ENCODE measurements at places on chromosomes 1 and 21.

DNA sequence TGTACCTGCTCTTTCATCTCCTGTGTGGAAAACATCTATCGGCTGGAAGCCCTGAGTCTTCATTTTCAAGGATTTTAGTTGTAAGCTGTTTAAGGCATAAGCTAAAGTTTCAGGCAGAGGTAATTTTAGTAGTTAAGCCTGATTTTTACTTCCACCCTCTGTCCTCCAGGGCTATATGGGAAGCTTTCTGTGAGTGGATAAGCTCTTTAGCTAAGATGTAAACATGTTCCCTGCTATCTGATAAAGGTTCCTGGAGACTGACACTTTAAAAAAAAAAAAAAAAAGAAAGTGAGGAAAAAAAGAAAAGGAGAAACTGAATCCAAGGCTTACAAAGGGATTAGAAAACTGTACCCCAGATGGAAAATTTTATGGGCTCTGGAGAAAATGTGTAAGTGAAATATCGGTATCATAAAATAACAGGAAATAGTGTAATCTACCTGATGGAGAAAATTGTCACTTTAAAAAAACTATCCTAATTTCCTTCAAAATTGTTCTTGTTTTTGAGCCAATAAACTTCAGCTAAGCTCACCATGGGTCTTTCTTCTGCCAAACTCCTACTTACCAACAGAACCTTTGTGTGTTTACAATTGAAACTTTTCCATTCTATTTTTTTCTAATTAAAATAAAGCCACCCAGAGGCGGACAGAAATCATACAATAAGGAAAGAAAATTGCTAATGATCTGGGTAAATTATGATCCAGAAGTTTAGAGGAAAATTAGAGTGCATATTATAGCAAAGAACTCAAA, 180.5 kb downstream of the TGFB2 start:
- DNase-seq = no peak

GRCh38 chr1:36162680-36163239, 6.8 kb downstream of the MAP7D1 start:
- no peak for DNase-seq

GRCh38 chr21:35792569-35793305, 267.6 kb downstream of the SETD4 start:
- no peak for DNase-seq

DNA sequence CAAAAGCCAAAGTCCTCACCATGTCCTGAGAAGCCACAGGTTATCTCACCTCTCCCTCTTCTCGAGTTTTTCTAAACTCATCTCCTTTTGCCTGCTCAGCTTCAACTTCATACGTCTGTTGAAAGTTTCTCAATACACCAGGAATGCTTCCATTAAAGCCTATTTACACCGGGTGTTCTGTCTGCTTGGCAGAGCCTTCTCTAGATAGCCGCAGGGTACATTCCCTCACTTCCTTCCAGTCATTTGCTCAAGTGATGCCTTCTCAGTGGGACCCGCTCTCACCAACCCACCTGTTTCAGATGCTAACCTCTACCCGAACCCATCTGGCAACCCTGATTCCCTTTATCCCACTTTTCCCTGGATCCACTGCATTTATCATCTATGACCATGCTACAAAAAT, 257.0 kb upstream of the ADGRL2 start:
- no peak for DNase-seq

DNA sequence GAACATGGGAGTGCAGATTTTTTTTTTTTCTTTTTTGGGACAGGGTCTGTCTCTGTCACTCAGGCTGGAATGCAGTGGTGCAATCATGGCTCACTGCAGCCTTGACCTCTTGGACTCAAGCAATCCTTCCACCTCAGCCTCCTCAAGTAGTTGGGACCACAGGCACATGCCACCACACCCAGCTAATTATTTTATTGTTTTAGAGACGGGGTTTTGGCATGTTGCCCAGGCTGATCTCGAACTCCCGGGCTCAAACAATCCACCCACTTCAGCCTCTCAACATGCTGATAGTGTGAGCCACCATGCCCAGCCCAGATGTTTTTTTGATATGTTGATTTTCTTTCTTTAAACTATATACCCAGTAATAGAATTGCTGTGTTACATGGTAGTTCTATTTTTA, 57.7 kb downstream of the RGSL1 start:
- no peak for DNase-seq

DNA sequence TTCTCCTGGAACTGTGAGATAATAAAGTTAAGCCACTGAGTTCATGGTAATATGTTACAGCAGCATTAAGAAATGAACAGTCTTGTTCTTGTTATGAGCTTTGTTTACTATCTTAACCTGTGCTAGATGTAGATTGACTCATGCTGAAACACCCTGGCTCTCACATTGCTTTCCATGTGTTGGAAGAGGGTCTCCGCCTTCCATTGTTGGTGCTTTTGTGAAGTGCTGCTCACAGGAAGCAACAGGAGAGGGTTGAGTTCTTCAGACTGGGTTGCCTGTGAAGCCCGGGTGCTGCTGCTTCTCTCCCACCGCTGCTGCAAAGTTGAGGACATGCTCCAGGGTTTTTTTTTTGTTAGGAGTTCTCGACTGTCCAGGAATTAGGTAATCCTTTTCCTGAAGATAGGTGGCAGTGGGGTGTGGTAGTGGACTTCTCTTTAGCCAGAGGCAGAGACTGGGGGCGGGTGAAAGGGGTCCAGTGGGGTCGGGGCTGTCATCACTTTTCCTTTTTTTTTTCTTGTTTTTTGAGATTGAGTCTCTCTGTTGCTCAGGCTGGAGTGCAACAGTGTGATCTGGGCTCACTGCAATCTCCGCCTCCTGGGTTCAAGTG, 28.7 kb upstream of the HMGN1 start:
- no peak for DNase-seq

GRCh38 chr1:153483776-153484175, 23.3 kb upstream of the S100A7 start:
- no peak for DNase-seq

DNA sequence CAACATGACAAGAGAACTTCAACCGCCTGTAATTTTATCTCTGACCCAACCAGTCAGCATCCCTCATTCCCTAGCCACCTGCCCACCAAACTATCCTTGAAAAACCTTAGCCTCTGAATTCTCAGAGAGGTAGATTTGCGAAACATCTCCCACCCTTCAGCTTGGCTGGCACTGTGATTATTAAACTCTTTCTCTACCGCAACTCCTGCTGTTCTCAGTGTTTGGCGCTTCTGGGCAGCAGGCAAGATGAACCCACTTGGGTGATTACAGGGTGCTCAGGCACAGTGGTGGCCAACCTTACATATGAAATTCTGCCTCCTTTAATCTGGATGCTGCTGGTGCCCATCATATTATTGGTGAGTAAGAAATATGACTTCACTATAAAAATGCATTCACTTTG, 22.1 kb downstream of the CCDC190 start:
- no peak for DNase-seq

DNA sequence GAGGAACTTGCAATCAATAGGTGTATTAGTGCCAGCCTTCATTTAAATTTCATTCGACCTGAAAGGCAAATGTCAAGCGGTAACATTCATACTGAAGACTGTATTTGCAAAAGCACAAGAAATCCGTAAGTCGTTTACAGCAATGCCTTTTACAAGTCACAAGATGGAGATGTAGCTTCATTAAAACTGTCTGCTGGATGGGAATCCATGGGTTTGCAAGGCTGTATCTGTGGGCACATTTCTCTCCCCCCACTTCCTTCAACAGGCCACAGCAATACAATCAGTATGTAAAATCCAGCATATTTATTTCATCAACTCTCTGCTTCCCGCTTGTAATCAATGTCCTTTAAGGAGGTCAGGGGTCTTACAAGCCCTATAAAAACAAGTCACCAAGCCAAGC, 147.1 kb downstream of the SLC45A1 start:
- no peak for DNase-seq

- DNase-seq = no peak
These were observed 93.0 kb upstream of the GCLM start for GRCh38 chr1:94002046-94002787.

GRCh38 chr1:111008031-111008430, 44.3 kb upstream of the LRIF1 start:
- no peak for DNase-seq

DNA sequence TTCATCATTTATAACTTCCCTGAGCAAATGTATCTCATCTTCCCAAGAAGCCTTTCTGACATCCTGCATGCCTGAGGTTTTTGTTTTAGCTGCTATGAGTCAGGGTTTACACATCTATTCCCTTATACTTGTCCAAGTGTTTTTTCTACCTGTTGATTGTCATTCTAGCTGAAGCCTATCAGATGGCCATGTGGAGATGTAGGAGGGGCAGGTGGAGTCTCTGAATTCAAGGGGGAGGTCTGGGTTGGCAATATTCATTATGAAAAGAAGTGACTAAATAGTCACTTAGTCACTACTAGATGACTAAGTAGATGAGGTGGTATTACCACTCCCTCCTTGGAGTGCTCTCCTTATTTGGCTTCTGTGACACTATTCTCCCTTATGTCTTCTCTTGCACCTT, 52.4 kb downstream of the XCL1 start:
- no peak for DNase-seq

DNA sequence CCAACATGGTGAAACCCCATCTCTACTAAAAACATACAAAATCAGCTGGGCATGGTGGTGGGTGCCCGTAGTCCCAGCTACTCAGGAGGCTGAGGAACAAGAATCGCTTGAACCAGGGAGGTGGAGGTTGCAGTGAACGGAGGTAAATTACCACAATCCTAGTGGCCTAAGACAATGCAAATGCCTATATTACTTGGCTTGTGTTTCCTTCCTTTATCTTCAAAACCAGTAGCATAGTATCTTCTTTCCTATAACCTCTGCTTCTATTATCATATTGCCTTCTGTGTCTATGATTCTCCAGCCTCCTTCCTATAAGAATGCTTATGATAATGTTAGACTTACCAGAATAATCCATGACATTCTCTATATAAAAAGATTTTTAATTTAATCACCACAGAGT, 156.2 kb upstream of the RGS18 start:
- no peak for DNase-seq

- no peak for DNase-seq
These were observed 45.4 kb downstream of the SELENOF start for GRCh38 chr1:86868477-86868876.

- peak; percentile 37 for DNase-seq
These were observed 52.7 kb downstream of the VWA5B1 start for GRCh38 chr1:20343149-20343937.

GRCh38 chr21:34693192-34693810, 24.5 kb downstream of the CLIC6 start:
- DNase-seq = peak; percentile 35

- DNase-seq = no peak
These were observed 120.2 kb downstream of the MRPL39 start for GRCh38 chr21:25487046-25487594.

DNA sequence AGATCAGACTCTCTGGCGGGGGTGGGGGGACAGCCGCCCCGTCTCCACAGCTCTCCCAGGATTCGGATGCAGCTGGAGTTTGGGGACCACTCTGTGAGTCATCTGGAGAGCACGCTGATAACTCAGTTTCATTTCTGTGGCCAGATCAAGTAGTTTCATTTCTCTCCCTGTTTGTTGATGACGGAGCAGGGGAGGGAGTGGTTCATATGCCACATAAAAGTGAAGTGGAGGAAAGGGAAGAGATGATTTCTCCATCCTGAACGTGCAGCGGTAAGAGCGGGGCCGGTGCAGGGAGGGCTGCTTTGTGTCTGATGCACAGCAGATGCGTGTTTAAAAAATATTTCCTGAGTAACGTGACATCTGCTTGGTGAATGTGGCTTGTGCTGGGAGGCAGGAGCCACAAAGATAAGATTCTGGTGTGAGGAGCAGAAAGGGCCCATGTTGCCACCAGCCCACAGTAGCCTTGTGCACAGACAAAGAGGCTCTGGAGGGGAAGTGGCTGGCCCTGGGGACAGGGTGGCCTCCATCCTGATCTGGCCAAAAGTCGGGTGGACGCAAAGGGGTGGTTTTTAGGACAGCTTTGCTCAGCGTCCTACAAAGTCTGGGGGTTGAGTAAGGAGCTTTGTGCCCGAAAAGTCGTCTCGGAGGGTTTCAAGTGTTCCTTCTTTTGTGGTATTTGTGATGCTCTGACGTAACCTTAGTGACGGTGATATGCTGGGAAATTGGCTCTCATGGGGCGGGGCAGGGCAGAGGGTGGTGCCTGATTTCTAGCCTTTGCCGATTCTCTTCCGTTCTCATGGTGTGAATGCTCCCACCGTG, at the start of gene MX2:
TSS of gene MX2 (plus strand) at position 242 of the 819 bp plus-strand sequence. CDS start 14,880 bp downstream, outside the sequence.
- peak; percentile 64 for DNase-seq

DNA sequence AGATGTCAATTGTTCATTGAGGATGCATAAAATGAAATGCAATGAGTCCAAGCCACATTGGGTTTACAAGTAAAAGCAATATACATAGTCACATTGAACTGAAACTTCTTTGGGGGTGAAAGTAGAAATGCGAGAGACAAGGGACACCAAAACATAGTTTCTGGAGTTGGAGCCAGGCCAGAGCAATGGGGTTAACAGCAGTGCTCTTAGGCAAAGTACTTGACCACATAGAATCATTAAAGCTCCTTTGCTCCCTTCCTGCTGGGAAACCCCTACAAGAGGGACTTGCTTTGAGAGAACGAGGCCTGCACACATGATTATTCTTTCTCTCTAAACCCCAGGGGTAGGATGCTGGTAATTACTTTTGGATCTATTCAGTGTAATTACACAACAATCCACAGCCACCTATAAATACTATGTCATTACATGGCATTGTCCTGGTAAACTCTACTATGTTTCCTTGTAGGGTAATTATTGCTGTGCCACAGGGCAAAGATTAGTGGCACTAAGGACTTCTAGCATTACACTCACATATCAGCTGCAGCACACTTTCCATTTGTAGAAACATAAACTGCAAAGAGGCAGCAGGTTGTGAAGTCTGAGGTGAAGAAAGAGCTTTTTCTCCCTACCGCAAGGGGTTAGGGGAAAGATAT, 421.6 kb upstream of the PBX1 start:
- no peak for DNase-seq

DNA sequence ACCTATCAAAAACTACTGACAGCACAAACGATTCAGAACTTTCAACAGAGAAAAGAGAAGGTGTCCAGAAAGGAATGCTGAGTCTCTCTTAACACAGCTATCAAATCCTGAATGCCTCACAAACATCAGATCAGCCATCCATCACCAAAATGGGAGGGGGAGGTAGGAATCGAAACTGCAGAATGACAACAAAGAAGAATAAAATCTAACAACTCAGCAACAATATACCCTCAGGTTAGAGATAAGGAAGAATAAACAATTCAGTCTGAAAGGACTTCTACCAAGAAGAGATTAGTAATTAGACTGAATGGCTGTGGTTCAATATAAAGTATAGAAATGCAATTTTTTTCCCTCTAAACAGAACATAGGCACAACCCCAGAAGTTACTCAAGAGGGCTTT, 94.4 kb downstream of the RERE start:
- DNase-seq = no peak

DNA sequence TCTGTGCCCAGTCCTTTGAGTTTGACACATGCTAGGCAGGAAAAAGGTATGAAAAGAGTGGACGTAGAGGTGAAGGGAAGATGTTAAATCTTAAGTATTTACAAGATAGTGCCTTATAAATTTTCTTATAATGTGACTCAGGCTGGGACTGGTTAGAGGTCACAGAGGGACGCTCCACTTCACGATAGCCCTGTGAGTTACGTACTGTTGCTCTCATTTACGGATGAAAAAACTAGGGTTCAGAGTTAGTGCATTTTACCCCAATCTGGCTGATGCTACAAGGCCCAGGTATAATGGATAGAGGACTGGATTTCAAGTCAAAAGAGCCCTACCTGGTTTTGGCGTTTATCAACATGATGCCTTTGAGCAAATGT, 1.4 kb upstream of the TUT4 start:
- no peak for DNase-seq

- no peak for DNase-seq
These were observed 20.2 kb downstream of the NUAK2 start for GRCh38 chr1:205301205-205301821.

- no peak for DNase-seq
These were observed 216.0 kb upstream of the NEGR1 start for GRCh38 chr1:72498371-72498770.

- no peak for DNase-seq
These were observed 436 bp upstream of the TTLL7 start for GRCh38 chr1:83999316-83999819.

Data from stimulated activated CD4-positive, alpha-beta T cell treated with anti-CD3 and anti-CD28 coated beads, Interleukin-4, amount 100 ng/mL, for 1 hour (primary cell).